Smooth muscle cell of the umbilical artery (primary cell): ENCODE measurements at places on chromosomes 5 and 9. TPM values are rescaled to one million over a fixed set of nuclear protein-coding genes. Genes with fewer than 3 reads are reported as not detected.

Gene IFNA2
- total RNA-seq: not detected in 2 replicates

Gene SLC34A1
- not detected in 2 replicates for total RNA-seq

Gene DMRT3
- total RNA-seq: not detected in 2 replicates

Gene LCN15
- not detected in 2 replicates for total RNA-seq

Gene ZNF608
- 1.5 and 2.7 TPM in 2 replicates for total RNA-seq

Gene RIGI
- 7.1 and 12.1 TPM in 2 replicates for total RNA-seq

Gene SLC4A9
- not detected in 2 replicates for total RNA-seq

Gene TLE1
- total RNA-seq: 18.1 and 30.6 TPM in 2 replicates

Gene SPATA31C1
- not detected in 2 replicates for total RNA-seq

Gene ENTPD8
- total RNA-seq: not detected in 2 replicates

Gene OBP2B
- not detected in 2 replicates for total RNA-seq

Gene ZNF618
- total RNA-seq: 10.4 and 13.5 TPM in 2 replicates

Gene EQTN
- total RNA-seq: not detected in 2 replicates
